ENCODE measurements at places on chromosomes 1 and 21.

GRCh38 chr1:27408151-27408550 is 15.7 kb downstream of the GPR3 start:
- no peak for DNase-seq

DNA sequence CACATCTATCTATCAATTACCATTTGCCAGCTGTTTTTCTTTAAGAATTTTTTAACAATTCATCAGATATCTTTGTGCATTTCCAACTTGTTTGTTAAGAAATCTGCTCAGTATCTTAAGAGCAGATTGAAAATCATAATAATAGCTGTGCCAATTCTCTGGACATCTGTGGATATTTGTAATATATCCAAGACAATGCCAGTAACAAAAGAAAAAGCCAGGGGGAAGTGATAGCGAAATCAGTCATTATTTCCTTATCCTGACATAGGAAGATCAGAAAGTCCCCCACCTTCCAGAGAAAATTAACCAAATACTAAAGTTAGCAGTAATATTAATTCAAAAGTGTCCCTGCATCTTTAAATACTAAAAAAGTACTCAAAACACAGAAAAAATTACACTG is 217.1 kb downstream of the RERE start:
- DNase-seq, result no peak

DNA sequence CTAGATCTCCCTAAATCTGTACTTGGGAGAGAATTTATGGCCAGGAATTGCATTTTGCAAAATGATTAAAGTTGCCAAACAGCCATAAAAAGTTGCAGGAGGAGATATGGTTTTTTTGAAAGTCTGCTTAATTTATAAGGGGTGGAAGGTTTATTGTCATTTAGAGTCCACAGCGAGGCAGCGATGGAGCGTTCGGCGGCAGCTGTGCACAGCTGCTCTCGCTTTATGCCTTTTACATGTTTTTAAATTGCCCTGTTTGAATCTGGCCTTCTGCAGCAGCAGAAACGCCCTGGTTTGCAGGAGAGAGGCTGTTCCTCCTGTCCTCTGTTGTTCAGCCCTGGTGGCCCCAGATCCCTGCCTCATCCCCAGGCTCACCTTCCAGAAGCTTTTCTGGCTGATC is 144.9 kb upstream of the POU3F1 start:
- DNase-seq, result no peak

GRCh38 chr1:1291548-1292441 is 11.6 kb downstream of the SCNN1D start:
- peak; percentile 71 for DNase-seq

DNA sequence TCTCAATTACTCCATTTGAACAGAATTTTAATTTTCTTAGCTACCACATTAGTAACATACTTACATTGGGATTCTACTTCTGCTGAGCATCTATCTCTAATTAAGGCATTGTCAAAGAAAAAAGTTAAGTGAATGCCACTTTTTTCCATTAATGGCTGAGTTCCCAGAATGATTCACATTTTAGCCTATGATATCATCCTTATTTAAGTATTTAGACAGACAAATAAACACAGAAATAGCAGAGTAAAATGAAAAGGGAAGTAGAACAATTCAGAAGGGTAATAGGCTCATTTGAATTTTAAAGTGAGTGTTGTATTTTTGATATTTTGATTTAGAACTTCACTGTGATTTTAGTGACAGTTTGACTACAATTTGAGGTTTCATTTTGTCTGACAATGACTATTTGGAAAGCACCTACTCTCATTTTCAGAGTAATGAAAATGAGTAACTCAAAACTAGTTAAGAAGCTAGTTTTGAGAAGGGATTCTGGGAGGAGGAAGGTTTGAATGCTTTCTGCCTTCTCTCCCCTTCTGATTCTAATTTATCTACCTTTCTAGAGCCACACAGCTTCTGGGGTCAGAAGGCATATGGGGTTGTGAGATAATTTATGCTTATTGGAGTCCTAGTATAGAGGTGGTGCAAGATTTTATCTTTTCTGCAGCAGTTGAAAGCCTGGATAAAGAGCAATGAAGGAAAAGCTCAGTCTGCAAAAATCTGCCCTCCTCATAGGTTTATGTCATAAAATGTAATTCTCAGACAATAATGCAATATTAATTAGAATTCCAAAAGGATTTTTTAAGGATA is 15.5 kb downstream of the LYPLAL1 start:
- no peak for DNase-seq

DNA sequence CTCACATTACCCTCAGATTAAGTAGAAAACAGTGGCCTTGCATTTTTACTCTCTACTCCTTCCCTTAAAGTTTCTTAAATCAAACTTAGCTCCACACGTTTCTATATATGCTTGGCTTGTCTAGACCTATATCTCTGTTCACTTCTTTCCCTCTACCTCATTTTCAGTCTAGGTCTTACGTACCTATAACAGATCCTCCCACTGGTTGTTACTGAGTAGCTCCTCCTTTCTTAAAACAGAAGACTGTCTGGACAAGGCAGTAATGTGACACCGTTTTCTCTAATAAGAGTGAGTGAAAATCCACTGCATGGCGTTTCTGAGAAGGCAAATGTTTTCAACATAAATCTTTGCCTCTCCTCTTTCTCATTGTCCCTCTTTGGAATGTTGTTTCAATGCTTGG is 211.7 kb upstream of the POGK start:
- DNase-seq, result no peak

GRCh38 chr1:226641671-226642231 is 93.2 kb downstream of the STUM start:
- DNase-seq, result no peak

DNA sequence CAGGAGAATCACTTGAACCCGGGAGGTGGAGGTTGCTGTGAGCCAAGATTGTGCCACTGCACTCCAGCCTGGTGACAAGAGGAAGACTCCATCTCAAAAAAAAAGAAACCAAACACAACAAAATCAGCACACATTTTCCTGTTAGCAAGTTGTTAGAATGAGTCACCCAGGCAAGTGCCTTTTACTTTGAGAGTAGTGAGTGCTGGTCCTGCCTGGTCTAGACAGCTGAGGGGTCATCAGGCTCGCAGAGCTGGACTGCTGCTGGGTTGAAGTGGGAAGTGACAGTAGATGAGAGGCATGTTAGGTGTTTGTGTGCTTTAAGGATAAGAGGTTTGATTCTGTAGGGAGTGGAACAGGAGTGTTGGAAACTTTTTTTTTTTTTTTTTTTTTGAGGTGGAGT is 31.9 kb downstream of the GNPAT start:
- no peak for DNase-seq

GRCh38 chr1:29876902-29877301 is 640.6 kb downstream of the PTPRU start:
- DNase-seq, result no peak

DNA sequence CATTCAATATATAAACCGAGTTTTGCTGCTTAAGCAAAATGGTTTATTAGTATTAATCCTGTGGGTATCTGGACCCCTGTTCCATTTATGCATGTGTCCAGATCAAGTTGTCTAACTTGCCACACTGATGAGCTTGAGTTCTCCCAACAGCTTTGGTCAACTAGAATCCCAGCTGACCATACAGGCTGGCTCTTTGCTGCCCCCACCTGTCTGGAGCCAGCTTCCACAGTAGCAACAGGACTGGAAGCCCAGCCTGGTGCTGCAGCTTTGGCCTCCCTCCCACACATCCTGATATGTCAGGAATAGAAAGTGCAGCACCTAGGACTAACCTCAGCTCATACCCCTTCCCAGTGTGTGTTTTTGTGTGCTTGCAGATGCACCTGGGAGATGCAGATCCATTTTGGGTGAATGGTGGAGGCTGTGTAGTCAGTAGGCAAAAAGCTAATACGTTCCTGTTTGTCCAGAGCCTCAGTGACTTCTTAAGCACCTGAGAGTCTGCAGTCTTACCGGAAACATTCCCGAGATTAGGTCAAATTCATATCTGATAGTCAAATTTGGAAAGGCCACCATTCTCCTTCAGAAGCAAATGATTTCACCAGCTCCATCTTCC is 40.9 kb upstream of the BEND5 start:
- DNase-seq, result peak; percentile 57

DNA sequence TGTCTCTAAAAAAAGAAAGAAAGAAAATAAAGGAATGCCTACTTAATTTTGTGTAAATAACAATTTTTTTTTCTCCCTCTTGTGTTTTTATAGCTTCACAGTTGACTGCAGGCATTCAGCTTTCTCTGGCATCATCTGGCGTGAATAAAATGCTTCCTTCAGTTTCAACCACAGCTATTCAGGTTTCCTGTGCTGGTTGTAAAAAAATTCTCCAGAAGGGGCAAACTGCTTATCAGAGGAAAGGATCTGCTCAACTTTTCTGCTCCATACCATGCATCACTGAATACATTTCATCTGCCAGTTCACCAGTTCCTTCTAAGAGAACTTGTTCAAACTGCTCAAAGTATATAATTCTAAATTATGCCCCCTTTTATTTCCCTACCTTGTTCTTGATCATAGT is 18.0 kb downstream of the ZMYM1 start:
- no peak for DNase-seq

GRCh38 chr1:7420470-7421100 is 350.5 kb upstream of the VAMP3 start:
- DNase-seq, result peak; percentile 31

- peak; percentile 45 for DNase-seq
Measured at GRCh38 chr1:237012788-237013383, 8.6 kb upstream of the MT1HL1 start.

GRCh38 chr1:29538586-29538985 is 302.3 kb downstream of the PTPRU start:
- no peak for DNase-seq
